NCI-H2171 (cell line): ENCODE measurements at places on chromosomes 5 and 9.

GRCh38 chr9:113601656-113602055 lies 138.1 kb downstream of the RGS3 start:
- DNase-seq = no peak

DNA sequence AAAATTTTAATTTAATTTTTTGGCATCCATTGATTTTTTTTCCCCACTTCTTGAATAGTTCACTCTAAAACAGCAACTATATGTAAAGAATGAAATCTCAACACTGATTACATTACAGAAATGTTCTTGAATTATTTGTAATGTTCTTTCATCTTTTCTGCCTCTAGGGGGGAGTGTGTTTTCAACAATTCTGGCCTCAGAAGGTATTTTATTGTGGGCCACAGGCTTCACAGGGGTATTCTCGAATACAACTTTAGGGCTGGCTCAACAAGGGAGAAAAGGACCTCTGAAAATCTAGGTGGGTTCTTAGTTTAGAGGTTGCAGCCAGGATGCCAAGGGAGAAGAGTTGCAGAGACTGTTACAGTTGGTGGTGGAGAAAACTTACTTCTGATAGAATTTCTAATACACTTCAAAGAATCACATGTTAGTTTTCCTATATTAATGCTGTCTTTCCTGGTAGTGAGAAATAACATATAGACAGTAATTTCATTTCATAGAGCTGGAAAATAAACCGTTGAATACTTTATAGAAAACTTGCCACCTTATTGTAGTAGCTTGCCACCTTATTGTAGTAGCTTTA lies 3.6 kb upstream of the NPR3 start:
- DNase-seq = no peak

DNA sequence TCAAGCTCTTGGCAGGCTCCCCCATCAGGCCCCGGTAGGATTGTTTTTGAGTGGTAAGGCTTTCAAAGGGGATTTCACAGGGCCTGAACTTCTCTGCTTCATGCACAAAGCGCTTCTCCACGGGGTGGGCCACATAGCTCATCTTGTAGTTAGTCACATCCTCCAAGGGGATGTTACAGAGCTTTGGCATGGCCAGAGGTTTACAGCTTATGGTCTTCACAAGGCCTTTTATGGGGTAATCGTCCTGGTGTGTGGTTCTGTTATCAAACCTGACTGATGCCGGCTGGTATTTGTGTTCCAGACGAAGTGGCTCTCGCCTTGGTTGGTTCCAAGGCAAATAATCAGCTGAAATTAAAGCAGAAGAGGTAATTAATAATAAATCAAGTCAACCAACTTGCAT lies 104.3 kb downstream of the SAXO1 start:
- no peak for DNase-seq

GRCh38 chr5:80978772-80979317 lies 18.7 kb downstream of the RASGRF2 start:
- DNase-seq = no peak

- no peak for DNase-seq
Measured at GRCh38 chr5:89871906-89872305, 537.6 kb downstream of the CETN3 start.

GRCh38 chr9:108254236-108254635 lies 601.5 kb downstream of the ACTL7B start:
- no peak for DNase-seq

- DNase-seq = no peak
Measured at GRCh38 chr9:101628173-101628572, 33.4 kb upstream of the PPP3R2 start.

DNA sequence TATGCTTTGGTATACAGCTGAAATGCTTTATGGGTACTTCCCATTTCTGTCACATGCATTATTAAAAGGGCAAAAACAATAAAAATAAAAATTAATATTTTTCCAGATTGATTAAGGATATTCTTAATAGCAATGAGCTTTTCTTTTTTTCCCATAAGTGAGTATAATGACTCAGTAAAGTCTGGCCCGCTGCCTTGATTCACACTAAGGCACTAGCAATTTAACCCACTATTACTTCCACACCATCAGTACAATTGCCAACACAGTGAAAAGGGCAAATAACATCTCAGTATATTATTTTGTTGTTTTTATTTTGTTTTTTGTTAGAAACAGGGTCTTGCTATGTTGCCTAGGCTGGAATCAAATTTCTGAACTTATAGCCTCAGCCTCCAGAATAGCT lies 150.1 kb downstream of the RNF180 start:
- no peak for DNase-seq
